Left renal cortex interstitium (tissue), 4 donors: ENCODE measurements at places on chromosomes 3 and 15. TPM values are rescaled to one million over a fixed set of nuclear protein-coding genes. Genes with fewer than 3 reads are reported as not detected.

Gene DNAH1
- polyA plus RNA-seq: 5.9 TPM

Gene NEK10
- 2.2 TPM for polyA plus RNA-seq

Gene ZNF774
- 7.0 TPM for polyA plus RNA-seq

Gene VWA5B2
- polyA plus RNA-seq: 1.8 TPM

Gene PSTPIP1
- polyA plus RNA-seq: 2.4 TPM

Gene ECE2
- polyA plus RNA-seq: not detected

Gene SMC4
- polyA plus RNA-seq: 104 TPM

Gene BBS4
- polyA plus RNA-seq: 46.4 TPM

Gene SNX33
- polyA plus RNA-seq: 19.9 TPM

Gene ZCWPW2
- polyA plus RNA-seq: 1.7 TPM

Gene FILIP1L
- 15.5 TPM for polyA plus RNA-seq

Gene SAMD7
- polyA plus RNA-seq: not detected

Gene GOLGA8T
- 1.4 TPM for polyA plus RNA-seq
